Psoas muscle (tissue), 8 donors: ENCODE measurements at places on chromosomes 7 and 10. TPM values are rescaled to one million over a fixed set of nuclear protein-coding genes. Genes with fewer than 3 reads are reported as not detected.

DNA sequence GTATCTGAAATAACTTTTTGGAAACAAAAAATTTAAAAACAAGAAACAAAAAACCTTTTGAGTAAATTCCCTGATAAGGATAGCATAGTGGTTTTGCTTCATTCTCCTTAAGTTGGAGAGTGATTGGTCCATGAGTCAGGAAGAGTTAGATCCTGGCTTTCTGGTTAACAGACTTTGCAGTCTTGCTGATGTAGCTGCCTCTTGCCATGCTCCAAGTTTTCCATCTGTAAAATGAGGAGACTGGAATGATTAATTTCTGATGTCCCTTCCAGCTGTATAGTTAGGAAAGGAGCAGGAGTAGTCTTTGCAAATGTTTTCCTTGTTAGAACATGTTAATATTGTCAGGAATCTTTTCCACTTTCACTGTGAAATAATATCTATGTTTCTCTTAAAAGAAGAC, 266.6 kb downstream of the DNAJB9 start:
- DNase-seq: no peak

DNA sequence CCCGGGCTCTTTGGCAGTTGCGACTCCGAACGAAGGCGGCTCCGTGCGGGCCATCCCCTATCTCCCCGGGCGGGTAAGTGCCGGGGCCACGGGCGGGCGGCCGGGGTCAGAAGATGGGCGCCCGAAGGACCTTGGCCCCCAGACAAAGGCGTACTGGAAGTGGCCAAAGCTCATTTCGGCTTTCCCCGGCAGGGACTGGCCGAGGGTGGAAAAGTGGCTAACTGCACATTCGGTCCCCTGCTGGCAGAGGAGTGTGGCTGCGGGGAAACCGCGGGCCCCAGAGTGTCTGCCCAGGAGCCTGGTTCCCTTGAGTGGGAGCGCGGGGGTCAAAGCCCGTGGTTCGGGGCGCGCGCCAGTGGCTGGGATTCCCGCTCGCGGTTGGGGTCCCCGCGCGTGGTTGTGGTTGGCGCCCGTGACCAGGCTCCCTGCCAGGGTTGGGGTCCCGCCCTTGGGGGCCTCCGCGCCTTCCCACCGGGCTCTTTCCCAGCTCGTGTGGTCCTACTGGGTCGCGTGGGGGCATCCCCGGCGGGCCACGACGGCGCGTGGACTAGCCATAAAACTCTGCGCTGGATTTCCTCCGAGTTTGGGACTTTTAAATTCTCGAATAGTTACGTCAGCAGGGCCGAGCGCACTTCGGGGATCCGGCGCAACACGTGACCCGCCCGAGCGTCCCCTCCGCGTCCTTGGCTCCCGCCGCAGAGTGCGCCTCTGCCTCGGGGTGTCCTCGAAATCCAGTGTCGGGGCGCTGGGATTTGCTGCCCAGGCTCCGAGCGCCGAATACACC, 124.4 kb downstream of the TACC2 start:
- DNase-seq: peak; percentile 73

DNA sequence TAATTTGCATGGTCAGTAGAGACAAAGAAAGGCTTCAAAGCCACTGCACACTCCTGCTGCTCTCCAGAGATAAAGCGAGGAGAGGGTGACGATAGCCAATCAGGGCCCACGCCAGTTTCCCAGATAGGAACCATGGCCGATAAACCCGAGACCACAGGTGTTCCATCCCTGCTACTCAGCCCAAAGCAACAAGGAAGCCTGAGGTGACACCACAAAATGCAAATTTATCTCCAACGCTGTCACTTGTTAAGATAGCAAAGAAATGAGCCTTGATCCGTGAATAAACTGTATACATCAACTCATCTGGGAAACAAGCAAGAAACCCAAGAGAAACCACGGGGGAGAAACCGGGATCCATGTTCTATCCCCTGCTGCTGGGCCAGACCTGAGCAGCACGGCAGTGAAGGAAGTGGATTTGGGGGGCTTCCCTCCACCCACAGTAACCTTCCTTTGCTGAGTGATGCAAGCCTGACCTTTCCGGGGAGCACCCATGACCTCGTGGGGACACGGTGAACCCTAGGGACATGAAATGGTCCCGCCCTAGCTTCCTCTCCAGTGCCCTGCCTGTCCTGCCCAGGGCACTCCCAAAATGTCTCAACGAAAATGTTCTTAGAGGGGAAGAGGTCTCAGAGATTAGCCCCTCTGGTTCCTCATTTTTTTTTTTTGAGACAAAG, 164.6 kb downstream of the PTPRN2 start:
- no peak for DNase-seq

- DNase-seq: no peak
These were observed 91.7 kb downstream of the ELFN1 start for GRCh38 chr7:1761774-1762173.

GRCh38 chr7:15621468-15621867, 59.7 kb upstream of the AGMO start:
- no peak for DNase-seq

DNA sequence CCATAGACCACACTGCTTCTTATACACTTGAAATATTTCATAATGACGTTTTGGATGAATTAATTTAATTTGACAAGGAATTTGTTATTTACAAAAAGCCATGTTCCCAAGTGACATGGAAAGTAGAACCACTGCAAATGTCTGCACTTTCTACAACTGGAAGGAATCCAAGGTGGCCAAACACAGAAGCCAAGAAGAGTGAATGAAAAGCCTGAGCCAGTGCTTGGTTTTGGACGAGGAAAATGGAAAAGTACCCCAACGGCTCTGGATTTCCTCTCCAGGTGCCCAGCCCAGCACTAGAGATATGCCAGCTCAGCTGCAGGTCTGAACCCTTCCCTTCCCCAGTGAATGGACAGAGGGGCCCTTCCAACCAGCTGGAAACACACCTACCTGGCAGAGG, 279.4 kb downstream of the TNS3 start:
- no peak for DNase-seq

DNA sequence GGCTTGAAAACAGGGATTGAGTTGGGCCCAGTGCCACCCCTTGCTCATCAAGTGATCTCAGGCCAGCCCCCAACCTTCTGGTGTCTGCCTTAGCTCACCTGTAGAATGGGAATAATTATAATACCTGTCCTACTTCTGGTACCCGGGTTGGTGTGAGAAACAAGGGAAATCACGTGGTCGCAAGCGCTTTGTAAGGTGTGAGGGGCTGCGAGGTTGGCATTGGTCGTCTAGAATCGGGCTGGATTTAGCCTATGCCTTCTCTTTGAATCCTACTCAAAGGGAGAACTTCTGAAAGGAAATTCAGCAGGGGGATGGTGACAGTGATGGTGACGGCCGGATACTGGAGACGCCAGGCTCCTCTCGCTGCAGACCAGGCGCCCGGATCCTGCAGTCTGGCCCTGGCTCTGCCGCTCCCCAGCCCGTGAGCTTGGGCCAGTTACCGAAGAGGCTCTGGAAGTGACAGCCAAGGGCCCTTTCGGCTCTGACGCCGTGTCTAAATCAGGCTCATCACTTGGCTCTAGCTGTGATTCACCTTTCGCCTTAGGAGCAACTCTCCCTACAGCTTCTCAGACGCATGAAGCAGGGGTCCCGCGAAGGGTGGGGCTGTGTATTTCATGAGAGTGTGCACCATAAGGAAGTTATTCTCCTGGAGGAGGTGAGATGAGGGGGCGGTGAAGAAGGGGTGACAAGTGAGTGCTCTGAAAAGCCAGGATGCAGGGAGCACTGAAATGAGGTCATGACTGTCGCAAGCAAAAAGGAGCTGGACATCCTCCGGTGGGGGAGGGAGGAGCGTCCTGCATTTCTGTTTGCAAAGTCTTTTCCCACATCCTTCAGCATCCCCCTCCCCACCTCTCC, 4.0 kb upstream of the CREB5 start:
- peak; percentile 67 for DNase-seq

DNA sequence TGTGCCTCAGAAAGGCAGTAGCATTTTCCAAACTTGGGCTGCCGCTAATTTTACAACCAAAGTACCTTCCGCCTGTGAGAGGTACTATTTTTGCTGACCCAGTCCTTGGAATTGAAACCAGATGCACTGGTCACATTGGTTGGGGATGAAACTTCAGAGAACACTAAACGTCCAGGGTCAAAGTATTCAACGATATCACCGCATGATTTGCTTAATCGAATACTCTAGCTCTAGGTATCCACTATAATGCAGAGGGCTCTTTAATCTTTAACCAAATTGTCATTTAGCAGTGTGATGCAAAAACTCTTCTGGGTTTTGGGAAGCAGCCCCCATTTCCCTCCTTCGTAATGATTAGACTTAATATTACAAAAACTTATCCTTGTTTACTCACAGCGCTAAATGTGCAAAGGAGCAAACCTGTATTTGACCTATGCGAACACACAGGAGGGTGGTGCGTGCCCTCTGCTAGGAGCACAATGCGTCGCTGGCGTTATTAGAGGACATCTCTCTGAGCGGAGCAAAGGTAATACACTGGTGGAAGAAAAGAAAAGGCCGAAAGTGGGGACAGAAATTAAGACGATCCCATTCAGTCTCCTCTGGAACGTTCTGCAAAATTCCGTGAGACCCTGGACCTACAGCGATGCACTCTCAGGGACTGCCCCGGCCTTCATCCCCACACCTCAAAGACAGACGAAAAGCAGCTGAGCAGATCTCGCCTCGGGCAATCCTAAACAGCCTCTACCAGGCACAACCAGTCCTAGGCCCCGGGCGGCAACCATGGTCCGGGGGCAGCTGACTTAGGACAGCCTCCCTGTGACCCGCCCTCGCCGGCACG, 916 bp upstream of the EEPD1 start:
- no peak for DNase-seq

GRCh38 chr10:31927884-31928548, 615 bp downstream of the ARHGAP12 start:
- DNase-seq: peak; percentile 77

FAM25G gene
- not detected for total RNA-seq

SDK1 gene
- total RNA-seq: 1.7 TPM

NACAD gene
- 1.4 TPM for total RNA-seq
